Activated CD4-positive, alpha-beta T cell treated with anti-CD3 and anti-CD28 coated beads, Interleukin-2, Interleukin-4, amounts not matched to agents 100 ng/mL and 50 ng/mL, durations not matched to agents 16 hours and 8 hours (primary cell): ENCODE measurements at places on chromosomes 4 and X.
A peak's percentile ranks its signal among the peaks of the same experiment; 100 is the strongest.

DNA sequence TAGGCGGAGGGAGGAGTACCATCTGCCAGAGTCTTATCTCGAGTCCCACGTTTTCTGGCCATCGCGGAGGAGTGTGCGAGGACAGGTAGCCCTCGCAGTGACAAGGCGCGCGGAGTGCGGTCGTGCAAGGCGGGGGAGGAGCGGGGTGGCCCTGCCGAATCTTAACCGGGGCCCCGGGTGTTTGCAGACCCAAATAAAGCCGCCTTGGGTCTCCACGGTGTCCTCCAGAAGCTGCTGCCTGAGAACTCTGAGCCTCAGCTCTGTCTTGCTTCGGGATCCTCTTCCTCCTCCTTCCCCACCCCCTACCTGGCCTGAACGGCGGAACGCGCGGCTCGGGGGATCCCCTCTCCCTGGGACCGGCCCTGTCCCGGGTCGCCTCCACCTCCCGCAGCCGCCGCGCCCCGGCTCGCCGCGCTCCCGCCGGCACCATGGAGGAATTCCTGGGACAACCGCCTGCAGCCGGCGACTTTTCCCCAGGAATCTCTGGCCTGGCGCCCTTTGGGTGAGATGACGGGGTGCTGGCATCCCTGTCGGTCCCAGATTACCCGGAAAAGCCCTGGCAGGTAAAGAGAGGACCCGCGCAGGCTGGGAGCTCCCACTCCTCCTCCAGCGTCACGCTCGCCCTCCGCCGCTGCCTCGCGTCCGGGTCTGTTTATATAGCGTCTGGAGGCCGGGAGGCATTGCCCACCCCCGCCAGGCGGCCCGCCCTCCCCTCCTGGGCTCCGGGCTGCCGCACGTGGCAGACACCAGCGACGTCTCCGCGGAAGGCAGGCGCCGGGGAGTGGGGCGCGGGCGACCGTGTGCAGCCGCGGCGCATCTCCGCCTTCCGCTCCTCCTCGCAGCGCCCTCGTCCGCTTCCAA is at the start of gene GALNTL6:
Gene GALNTL6 (plus strand): TSS at position 740 of the 861 bp plus-strand sequence.
- DNase-seq: no peak

GRCh38 chrX:136086521-136086920 is 60.8 kb upstream of the FHL1 start:
- DNase-seq: no peak

DNA sequence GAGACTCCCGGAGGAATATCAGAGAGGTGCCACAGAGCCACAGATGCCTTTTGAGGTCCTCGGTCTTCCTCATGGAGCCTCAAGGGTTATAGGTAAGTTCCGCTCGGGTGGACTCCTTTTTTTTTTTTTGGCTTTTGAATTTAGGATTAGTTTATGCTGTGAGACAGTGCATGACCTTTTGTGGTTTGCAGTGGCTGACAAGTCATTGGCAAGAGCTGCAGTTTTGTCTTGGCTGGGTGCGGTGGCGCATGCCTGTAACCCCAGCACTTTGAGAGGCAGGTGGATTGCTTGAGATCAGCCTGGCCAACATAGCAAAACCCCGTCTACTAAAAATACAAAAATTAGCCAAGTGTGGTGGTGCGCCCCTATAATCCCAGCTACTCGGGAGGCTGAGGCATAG is 4.5 kb upstream of the GRSF1 start:
- no peak for DNase-seq

- DNase-seq: no peak
These were observed 69.3 kb downstream of the GPAT3 start for GRCh38 chr4:83605210-83605609.

GRCh38 chr4:142202404-142203332 is 566.3 kb downstream of the IL15 start:
- no peak for DNase-seq

- DNase-seq: no peak
These were observed 295.4 kb upstream of the FAM241A start for GRCh38 chr4:111849746-111850284.

- no peak for DNase-seq
These were observed 6.4 kb downstream of the HSPA4L start for GRCh38 chr4:127788517-127788916.

DNA sequence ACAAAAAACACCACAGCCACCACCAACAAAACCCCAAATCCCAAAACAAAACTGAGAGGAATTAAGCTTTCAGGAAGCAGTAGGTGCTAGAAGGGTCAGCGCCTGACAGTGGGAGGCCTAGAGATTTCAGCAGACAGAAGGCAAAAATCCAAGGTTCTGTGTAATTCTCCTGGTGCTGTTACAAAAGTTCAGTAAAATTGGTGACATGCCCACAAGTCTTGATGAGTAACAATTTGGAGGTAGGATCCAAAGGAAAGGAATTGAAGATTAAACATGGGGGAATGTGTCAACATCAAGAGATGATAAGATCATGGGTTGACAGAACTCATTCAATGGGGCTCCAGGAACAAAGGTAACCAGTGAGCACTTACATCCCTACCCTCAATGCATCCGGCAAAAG is 653.8 kb upstream of the CPEB2 start:
- no peak for DNase-seq

DNA sequence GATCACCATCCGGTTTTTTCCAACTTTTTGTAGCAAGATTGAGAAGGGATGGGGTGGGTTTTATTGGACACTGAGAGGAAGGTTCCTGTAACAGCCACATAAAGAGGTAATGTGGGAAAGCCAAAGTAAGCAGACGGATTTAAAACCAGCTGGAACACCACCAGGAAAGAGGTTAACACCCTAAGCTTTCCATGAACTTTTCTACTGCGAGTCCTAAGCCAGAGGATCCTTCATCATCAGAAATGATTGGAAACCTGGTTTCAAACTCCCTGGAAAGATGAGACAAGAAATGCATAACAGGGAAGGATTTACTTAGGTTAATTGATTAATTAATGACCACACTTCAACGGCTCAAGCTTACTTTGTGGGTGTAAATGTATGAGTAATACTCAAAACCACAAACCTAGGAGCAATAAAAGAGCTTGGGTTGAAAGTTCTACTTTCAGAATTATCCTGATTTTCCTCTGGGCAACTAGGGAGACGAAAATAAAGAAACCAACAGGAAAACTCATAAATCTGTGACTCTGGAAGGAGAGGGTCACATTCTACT is 91.5 kb downstream of the COX18 start:
- DNase-seq: no peak

DNA sequence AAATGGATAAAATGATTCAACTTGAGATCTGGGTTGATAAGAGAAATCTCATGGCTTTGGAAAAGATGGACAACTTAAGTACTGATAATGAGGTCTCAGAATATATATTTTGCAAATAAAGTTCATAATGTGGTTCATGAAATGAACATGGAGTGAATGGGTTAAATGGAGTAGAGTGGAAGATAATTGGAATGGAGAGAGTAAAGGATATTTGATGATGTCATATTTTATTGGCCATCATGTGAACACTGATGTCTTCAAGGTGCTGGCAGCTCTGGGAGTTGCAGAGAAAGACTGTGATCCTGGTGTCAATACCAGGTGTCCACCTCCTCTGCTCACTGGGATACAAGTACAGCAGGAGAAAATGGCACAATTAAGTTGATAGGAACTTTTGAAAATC is 133.9 kb upstream of the ZXDA start:
- no peak for DNase-seq

DNA sequence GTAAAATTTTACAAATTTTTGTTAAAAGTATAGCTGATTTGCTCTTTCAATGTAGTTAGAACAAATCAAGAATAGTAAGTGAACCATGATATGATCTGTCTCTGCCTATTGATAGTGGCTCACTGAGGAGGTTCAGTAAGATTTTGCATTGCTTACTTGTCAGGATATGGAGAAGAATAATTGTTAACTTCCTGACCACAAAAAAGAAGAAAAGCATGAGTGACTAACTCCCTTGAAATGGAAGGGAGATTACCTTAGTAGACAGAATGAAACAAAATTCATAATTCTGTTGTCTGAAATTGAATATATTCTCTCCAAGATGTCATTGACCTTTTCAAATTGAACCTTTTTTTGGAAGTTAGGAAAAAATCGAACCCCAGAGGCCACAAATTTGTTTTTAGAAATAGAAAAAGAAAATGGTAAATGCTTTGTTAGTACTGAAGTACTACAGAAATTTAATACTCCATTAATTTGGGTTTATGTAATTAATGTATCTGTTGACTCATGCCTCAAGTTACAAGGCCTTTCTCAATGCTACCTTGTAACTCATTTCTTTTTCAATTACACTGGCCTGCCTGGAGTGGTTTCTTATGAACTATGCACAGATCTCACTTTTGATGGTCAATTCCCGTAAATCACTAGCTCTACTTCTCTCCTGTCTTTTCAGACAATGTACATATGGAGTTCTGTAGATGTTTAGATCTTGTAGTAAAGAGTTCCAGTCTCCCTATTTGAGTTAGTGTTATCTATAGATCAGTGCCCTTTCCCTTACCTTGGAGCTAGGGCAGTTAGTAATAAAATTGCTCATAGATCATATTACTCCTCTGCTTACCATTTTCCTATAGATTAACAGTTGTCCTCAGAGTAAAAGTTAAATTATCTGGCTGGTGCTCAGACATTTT is 139.3 kb downstream of the TLL1 start:
- DNase-seq: no peak

- no peak for DNase-seq
These were observed 154.9 kb downstream of the FANCB start for GRCh38 chrX:14717949-14718348.

DNA sequence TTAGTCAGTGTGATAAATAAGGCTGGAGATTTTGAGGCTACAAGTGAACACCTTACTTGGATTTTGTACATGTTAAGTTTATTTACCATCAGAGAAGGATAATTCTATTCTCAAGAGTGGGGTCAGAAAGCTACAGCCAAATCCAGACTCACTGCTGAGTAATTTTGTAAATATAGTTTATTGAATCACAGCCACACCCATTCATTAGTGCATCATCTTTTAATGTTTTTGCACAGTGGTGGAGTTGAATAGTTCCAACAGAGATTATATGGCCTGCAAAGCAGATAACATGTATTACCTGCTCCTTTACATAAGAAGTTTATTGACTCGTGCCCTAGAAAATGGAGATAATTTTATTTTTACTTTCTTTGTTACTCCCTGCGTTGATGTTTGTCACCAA is 60.4 kb downstream of the PCDH18 start:
- no peak for DNase-seq

- no peak for DNase-seq
These were observed 58.2 kb downstream of the TBC1D9 start for GRCh38 chr4:140697709-140698560.

GRCh38 chr4:34767407-34767806 is 1476.9 kb downstream of the ARAP2 start:
- DNase-seq: no peak

- no peak for DNase-seq
These were observed 520.4 kb downstream of the BCOR start for GRCh38 chrX:39577206-39577984.

DNA sequence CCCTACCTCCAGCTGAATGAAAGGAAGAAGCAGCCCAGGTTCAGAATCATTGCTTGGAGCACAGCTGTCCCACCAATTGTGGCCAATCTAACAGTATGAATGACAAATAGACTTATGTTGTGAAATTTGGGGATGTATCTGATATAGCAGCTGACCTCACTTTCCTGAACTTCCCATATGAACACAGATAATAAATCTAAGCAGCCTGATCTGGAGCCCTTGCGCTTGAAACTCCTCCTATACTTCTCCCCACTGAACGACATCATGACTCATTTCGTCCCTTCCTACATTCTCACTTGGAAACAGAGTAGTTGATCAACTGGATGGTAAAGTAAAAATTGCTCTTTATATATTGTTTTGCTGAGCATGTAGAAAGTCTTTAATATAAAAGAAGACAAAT is 24.2 kb upstream of the AMELX start:
- DNase-seq: no peak

DNA sequence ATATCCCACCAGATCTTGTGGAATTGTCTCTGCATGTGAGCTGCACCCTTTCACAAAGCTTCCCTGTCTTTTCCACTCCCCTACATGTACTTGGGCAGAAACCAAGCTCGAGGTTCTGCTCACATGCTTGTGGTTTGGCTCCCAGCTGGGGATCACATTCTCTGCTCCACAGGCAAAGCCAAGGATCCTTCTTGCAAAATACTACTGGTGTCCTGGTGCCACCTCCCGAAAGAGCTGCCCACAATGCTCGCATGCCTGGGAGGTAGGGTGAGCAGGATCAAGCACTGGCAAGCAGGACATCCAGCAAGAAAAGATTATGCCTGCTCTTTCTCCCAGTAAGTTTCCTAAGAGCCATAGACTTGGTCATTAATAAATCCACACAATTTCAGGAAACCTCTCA is 45.1 kb upstream of the PPARGC1A start:
- no peak for DNase-seq

- no peak for DNase-seq
These were observed 92.2 kb upstream of the SLIT2 start for GRCh38 chr4:20159516-20159915.

- no peak for DNase-seq
These were observed 59.3 kb downstream of the MAD2L1 start for GRCh38 chr4:120007191-120007871.

- DNase-seq: peak; percentile 6
These were observed 184.2 kb downstream of the KDR start for GRCh38 chr4:54940996-54941865.

DNA sequence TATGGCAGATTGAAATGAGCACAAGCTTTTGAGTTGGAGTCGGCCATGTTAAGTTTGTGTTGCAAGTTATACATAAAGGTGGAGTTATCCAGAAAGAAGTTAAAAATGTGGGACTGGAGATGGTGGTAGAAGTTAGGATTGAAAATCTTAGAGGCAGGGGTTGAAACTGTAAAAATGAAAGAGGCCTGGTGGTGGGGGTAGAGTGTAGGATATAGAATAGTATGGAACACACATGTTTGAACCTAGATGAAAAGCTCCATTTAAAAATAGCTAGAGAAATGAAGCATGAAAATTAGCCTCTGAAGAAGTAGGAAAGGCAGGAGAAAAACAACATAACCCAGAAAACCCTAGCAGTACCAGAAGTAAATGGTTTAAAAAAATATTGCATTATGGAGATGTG is 131.8 kb upstream of the ENPEP start:
- no peak for DNase-seq

GRCh38 chrX:108020631-108021030 is 24.2 kb upstream of the VSIG1 start:
- DNase-seq: no peak

DNA sequence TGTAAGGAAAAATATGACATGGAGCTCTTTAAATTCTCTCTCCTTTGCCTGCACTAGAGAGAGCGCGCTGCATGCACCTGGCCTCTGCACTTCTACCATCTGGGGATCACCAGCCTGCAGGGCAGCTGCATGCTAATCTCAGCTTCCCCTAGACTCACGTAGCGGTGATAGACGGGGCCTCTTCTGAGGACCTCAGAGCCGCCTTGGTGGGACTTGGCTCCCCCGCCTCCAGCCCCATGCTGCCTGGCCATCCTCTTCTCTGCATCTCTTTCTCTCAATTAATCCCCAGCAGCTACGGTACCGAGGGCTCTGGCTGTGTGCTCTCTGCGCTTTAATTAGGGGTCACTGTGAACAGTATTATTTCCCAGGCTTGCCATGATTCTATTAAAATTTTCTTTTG is 52.8 kb upstream of the PSAPL1 start:
- DNase-seq: no peak

DNA sequence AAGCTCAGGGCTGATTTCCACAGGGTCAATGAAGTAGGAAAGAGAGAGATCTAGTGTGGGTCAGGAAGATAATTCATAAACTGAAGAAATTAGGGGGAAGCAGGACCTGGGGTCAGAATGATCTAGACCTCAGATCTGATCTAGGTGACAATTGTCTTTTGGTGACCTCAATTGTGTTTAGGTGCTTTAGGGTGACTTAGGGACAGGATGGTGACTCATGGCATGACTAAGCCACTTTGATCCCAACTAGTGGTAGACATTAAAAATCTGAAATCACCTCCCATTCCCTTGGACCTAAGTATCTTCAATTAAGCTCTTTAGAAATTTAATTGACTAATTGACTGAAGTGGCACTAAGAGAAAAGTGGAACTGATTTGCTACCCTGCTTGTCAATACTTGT is 36.7 kb upstream of the GRXCR1 start:
- DNase-seq: no peak
